ENCODE measurements at places on chromosomes 16 and 17.
A peak's percentile ranks its signal among the peaks of the same experiment; 100 is the strongest.

DNA sequence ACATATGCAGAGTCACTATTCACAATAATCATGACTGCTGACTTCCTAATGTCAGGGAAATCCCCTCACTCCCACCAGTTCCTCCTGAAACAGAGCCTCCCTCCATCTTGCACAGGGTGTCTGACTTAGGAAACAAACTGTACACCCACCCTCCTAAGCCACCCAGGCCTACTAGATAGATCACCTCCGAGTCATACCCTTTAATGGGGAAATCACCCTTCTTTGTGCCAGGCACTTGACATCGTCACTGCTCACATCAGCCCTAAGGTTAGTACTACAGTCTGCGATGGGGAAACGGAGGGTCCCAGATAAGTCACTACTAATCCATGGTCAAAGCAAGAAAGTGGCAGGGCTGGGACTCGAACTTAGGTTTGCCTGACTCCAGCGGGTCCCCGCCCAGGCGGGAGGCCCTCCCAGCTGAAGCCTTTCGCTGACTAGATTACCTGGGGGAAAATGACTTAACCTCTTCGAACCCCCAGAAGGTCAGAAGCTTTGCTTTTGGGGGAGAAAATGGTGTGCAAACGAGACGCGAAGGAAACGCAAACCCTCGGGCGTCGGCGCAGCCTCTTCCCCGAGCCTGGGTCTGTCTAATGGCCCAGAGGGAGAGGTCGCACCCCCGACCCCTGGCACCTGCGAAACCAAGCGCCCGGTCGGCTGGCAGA, 3.4 kb upstream of the MLLT6 start:
- peak; percentile 82 for DNase-seq

GRCh38 chr17:6648181-6648580, 3.2 kb downstream of the MED31 start:
- DNase-seq, result no peak

- no peak for DNase-seq
These were observed 222.7 kb downstream of the HS3ST4 start for GRCh38 chr16:25914357-25914962.

DNA sequence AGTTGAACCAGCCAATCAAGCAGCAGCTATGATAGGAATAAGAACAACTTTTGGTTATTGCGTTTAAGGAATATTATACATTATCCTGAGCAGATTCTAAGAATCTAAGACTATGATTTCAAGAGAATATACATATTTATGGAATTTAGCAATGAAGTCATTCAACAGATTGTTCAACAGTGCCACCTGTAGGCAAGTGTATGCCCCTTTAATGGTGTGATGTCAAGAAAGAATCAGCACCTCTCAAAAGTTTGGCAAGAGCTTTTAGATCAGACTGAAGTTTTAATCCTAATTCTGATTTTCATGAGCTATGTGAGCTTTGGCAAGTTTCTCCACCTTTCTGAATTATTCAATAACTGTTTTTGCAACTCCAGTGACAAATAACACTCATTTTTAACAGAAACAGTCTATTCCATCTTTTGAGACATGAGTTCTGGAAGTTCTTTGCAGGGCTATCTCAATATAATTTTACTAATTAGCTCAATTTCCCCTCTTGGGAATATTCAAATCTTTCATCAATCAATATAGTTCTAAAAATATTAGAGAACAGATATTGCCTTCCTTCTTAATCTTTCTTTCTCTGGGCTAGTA, 474.3 kb upstream of the TOM1L1 start:
- DNase-seq, result no peak

GRCh38 chr17:11969565-11969964, 27.7 kb downstream of the ZNF18 start:
- no peak for DNase-seq

DNA sequence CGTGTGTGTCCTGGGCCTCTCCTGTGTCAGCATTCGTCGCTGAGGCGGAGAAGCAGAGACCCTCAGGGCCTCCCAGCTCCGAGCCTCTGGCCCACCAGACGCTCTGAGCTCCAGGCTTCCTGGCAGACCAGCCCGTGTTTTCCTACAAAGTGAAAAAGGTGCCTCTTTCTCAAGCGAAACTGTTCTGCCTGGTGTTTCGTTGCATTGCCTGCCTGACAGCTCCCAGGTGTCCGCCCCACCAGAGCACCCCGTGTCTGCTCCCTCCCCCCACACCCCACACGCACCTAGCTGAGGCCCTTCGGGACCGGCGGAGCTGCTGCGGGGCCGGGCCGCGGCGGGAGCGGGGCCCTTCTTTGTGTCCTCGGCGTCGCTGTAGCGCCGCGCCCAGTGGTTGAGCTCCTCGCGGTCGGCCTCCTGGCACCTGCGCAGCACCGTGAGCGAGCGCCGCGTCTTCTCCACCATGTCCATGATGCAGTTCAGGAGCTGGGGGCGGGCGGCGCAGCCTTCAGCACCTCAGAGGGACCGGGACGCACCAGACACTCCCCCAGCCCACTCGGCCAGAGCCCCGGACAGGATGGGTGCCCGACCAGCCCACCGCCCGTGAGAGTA, 14.7 kb upstream of the PABPN1L start:
- no peak for DNase-seq

DNA sequence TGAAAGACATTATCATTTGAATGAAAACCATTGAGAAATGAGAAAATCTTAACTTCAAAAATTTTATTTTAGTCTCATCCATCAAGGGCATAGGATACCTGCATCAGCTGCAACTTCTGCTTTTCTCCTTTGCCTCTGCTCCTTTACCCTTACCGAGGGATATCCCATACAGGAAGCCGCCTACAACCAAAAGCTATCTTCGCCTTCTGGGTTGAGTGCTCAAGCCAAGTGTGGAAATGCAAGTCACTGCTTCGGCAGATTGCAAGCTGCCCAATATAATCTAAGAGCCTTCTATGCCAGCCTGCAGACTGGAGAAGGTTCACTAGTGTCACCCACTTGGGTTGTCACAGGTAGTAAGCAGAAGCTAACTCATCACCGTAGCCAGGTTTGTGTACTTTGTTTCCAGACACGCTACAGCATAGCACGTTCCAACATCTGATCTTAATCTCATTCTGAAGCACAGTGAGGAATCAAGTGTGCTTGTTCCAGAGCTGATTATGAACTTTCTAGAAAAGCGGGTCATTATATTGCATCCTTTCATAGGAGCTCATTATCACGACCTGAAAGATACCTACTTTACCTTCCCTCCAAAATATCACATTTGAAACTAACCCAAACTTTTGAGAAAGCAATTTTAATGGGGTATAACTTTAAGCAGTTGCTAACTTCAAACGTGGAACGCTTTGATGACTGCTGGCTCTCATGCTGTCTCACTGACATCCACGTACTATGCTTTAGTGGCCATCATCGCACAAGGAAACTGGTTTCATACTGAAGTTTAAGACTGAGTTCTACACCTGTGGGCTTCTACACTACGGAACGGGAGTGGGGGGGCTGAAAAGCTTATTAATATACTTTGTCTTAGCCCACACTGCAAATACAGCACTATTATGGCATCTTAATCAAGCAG, 8.0 kb upstream of the UNK start:
- no peak for DNase-seq

DNA sequence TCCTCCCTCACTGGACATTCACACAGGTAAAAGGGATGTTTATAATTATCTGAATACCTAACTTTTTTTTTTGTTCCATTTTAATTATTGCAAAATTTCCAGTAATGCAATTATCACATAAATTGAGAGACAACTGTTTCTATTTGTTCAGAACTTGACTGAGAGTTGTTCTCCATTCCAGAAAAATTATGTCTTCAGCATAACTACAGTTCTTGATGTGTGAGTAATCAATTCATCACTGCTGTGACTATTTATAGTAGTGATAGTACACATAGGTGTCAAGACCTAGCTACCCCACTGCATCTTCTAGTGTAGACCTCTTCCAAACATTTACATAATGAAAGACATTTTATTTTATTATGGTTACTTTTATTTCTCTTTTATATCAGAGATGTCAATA, 5.8 kb upstream of the TNRC6A start:
- no peak for DNase-seq

GRCh38 chr17:52465407-52465806, 306.9 kb upstream of the CA10 start:
- no peak for DNase-seq
